ENCODE measurements at places on chromosomes 3 and 15.

- peak; percentile 25 for DNase-seq
Observed at GRCh38 chr15:76163457-76164295, 103.9 kb downstream of the TMEM266 start.

DNA sequence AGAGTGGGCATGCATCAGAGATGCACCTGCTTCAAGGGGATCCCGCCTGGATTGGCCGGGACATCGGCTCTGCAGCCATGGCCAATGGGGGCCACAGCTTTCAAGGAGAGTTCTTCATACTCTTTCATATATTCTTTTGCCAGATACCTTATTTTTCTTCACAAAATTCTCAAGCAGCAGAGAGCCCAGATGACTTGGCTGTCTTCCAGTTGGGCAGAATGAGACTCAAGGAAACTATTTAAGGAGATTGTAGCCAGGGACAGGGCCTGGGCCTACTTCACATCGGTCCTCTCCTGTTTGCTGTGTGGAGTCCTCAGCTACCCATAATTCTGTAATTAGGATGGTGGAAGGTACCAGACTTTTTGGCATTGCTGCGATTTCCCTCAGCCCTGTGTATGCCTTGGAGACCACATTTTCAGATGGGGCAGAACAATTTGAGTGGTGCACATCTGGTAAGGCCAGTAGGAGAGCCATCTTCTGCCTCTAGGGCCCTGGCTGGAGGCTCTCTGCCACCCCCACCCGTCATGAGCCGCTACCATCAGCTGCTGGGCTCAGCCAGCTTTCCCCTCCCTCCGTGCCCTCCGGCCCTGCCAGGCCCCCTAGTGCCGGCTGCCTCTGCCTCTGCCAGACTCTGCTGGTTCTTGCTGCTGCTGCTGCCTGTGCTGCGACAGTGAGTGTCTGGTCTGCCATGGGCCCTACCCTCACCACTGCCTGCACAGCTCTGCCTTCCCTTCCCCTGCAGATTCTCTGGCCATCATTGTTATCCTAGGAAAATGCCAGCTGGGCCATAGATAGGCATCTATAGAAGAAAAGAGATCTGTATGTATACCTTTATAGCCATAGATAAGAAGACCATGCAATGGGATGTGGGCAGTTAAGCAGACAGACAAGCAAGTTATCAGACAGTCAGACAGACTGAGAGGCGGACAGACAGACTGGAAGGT is 6.7 kb downstream of the PLIN1 start:
- DNase-seq: no peak

- DNase-seq: no peak
Observed at GRCh38 chr15:34056911-34057310, 17.9 kb upstream of the AVEN start.

DNA sequence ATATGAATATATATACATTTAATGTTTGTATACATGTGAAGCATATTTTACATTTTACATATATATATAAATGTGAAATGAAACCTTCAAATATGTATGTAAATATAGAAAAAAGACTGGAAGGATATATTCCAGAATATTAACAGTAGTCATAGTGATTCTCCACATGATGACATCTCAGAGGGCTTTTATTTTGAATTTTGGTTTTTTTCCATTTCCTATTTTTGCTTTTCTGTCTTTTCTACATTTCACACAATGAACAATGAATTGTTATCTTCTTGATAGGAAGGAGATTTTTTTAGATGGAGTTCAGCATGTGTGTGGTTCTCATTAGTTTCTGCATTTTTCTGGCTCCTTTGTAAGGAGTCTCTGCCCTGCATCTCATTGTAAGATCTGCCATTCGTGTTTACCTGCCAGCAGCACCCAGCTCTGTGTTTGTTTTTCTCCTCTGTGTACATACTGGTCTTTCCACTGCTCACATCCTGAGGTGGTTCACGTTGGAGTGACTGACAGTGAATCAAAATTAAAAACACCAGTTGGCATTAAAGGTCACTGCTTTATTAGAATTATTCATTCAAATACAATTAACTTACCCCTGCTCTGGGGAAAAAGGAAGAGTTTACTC is 425.3 kb upstream of the MDFIC2 start:
- no peak for DNase-seq
